ENCODE measurements at places on chromosomes 4 and X.
A peak's percentile ranks its signal among the peaks of the same experiment; 100 is the strongest.

DNA sequence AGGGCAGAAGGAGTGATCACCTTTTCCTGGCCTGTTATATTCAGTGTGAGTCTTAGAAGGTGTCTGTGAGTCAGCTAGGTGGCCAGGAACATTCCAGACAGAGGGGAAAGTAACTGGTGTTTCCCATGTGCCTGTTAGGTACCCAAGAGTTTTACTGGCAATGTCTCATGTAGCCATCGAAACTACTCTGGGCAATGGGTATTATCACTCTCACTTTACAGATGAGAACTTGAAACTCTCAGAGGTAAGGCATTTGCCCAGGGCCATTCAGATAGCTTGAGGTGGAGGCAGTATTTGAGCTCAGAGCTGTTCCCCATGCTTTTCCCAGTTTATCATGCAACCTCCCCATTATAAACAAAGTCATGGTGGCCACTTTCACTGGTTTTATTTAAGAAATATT, 80.4 kb upstream of the NHS start:
- DNase-seq = no peak

- no peak for DNase-seq
Measured at GRCh38 chr4:51843309-51844152, 578 bp downstream of the DCUN1D4 start.

GRCh38 chr4:173505924-173506518, 24.0 kb downstream of the HAND2 start:
- no peak for DNase-seq

DNA sequence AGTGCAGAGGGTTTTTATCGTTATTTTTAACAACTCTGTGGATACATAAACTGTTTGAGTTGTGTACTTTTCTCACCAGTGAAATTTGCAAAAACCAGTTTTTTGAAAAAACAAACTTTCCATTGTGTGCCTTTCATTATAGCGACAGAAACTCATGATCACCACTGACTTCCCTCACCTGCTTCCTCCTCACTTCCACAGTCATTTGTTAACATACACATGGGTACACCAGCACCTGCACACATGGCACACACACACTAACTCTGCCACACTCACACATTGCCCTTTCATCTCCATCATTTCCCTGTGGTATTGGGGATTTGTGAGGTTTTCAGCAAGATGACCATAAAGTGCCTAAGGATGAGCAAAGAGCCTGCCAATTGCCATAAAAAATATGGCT, 20.6 kb downstream of the CLDN22 start:
- DNase-seq = no peak

DNA sequence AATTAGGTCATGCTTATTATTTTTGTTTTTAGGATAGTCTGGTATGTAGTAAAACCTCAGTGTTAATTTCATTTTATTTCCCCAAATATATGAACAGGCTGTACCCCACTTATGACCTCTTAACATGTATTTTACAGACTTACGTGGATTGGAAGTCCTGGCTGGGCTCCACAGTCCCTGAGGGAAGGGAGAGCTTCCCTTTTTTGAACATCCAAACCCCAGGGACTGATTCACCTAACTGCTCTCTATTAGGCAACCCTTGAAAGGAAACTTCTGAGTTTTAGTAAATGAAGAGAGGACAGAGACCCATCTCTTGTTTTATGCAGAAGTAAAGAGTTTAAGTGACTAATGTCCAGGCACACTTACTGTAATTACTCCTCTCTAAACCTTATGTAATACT, 233.1 kb upstream of the SPRY1 start:
- DNase-seq = peak; percentile 34

DNA sequence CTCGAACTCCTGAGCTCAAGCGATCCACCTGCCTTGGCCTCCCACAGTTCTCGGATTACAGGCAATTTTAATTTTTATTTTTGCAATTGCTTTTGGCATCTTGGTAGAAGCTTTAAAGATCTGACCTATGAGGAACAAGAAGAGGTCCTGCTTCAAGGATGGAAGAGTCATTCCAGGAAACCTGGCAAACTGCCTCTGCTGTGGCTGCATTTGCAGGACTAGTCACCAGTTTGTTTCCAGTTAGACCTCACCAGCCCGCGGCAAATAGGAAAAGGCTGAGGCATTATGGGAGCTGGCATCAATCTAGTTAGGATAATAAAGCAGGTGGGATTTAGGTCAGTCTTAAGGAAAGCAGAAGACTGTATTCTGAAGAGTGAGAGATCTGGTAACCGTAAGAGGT, 51.9 kb upstream of the LAS1L start:
- no peak for DNase-seq

GRCh38 chr4:16116493-16116990, 32.7 kb upstream of the PROM1 start:
- DNase-seq = no peak

- no peak for DNase-seq
Measured at GRCh38 chr4:146564492-146564891, 42.8 kb upstream of the SLC10A7 start.

DNA sequence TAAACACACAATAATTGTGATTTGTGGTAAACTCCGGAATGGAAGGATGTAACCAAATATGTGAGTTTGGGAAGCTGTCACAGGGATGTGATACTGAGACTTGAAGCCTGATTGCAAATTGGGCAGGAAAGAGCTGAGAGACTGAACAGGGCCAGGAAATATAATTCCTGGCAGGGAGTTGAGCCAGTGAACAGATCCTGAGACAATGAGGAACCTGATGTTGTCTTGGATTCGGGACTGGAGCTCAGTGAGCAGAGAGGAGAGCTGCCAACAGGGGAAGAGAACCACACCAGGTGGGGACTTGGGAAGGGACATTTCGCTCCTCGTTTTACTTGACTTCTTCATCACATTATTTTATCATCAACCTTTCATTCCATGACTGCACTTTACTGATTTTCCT, 386.0 kb downstream of the TLL1 start:
- DNase-seq = no peak

DNA sequence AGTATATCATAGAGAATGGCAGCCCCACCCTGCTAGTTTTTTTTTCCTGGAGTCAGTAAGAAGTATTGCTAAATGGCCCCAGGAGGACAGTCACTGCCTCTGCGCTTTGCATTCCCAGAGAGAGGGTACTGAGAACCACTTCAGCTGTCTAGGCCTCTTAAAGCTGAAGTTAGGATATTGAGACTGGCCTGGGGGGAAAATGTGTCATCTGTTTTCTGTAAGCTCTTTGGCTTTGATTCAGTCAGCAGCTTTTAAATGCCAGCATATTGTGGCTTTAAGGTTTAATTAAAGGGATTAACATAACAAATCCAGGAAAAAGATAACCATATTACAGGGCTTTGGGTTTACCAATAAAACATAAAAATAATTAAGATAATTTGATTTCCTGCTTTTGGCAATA, 852.0 kb downstream of the PCDH18 start:
- DNase-seq = no peak

DNA sequence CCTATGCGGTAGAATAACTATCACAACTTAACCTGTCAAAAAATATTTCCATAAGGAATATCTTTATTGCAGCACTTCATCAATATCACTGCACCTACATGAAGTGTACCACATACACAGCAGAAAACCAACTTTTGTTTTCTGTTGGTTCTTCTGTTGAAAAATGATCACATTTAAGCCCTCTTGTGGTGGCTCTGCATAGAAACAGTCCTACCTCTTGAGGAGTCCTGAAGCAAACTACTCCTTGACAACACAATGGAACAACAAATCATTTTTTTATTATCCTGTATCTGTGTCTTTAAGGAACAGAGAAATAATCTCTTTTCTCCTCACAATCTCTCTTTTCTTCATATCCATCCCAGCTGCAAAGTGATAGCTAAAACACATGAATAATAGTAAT, 39.8 kb upstream of the ATOH1 start:
- no peak for DNase-seq

DNA sequence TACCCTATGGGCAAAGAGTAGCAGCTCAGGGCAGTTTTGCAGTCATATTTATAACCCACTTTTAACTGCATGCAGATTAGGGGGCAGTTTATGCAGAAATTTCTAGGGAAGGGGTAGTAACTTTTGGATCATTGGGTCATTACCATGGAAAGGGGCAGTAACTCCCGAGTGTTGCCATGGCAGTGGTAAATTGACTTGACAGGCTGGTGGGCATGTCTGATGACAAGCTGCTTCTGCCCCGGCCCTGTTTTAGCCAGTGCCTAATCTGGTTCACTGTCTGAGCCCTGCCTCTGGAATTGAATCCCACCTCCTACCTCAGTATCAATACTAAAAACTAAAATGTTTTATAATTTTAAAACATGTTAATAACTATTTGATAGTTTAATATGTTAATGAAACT, 362.1 kb upstream of the ATOH1 start:
- DNase-seq = no peak

DNA sequence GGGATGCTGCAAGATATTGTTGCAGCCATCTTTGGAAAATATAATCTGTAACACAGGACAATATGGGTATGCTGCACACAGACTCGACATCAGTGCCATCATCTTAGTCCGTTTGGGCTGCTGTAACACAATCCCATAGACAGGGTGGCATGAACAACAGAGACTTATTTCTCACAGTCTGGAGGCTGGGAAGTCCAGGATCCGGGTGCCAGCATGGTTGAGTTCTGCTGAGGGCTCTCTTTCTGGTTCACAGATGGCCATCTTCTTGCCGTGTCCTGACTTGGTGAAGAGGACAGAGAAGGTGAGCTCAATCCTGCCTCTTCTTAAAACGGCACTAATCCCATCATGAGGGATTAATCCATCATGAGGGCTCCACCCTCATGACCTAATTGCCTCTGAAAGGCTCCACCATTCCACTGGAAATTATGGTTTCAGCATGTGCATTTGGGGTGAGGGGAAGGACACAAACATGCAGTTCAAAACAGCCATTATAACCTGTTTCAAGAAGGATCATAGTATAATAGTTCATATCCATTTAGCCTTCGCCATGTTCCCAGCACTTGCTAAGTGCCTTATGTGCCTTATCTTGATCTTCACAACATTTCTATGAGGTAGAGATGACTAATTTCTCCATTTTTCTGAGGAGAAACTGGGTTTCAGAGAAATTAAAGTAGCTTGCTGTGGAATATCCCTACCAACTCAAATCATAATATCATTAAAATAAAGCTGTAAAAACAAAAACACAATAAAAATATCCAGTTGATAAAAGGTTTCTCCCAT, 27.9 kb upstream of the SPP1 start:
- DNase-seq = no peak

- DNase-seq = no peak
Measured at GRCh38 chr4:600850-601515, 24.4 kb upstream of the PDE6B start.

DNA sequence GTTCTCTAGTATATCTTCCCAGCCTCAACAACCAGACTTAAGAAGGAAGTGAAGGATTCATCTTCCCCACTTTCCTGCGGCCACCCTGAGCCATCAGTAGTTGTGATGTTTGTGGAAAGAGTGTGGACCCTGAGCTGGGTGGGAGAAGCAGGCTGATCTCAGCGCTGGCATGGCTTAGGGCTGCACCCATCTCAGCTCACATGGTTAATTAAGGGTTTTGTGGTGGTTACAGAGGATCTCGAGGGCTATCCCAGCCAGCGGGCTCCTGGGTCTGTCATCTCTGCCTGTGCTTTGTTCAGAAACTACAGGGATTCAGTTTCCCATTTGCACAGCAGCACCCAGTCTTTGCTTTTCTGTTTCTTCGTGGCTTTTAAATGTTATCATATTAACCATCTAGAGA, 163.4 kb downstream of the PTTG2 start:
- DNase-seq = no peak

DNA sequence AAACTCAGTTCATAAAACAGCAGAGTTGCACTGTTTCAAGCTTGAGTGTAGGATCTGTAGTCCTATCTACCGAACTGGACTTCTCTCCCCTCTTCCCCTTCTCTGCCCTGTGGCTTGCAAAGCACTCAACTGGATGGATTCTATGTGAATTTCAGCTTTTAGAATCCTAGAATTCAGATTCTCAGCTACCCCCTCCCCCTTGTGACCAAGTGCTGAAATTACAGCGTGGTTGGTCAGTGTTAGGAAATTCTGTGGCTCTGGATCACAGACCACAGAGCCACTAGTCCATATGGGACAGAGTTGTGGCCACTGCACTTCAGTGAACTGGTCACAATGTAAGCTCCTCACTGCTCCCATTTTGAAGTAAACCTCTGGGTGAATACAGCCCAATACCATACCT, 64.6 kb upstream of the TRPC5 start:
- DNase-seq = no peak

- DNase-seq = no peak
Measured at GRCh38 chr4:159582685-159583084, 479.8 kb downstream of the RAPGEF2 start.

- DNase-seq = no peak
Measured at GRCh38 chr4:180669680-180670079, 1573.5 kb upstream of the TENM3 start.

- no peak for DNase-seq
Measured at GRCh38 chrX:134254511-134254910, 17.5 kb downstream of the CCDC160 start.

GRCh38 chrX:110381216-110381615, 22.6 kb downstream of the RTL9 start:
- DNase-seq = no peak

- no peak for DNase-seq
Measured at GRCh38 chr4:8775121-8775520, 96.5 kb downstream of the HMX1 start.

- no peak for DNase-seq
Measured at GRCh38 chr4:82886147-82886942, 4.6 kb downstream of the SEC31A start.

DNA sequence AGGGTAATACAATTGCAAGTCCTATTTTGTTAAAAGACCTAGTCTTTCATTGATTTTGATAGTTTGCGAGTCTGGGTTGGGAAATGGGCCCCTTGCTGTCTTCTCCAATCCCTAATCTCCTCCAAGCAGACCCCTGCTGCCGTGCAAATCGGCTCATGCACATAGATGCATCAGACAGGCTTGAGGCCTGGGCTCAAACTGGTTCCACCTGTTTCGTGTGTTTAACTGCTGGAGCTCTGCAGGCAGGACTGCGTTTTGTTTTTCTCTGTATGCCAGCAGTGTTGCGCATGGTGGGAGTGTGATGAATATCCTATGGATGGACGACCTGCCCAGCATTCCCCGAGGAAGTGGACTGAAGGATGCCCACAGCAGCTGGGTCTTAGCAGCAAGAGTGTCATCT, 133.9 kb downstream of the PDGFRA start:
- DNase-seq = no peak

- DNase-seq = no peak
Measured at GRCh38 chr4:175238827-175239517, 320.8 kb downstream of the ADAM29 start.

GRCh38 chr4:114015444-114015899, 36.0 kb upstream of the ARSJ start:
- no peak for DNase-seq

GRCh38 chrX:136780241-136780640, 491 bp downstream of the ARHGEF6 start:
- DNase-seq = peak; percentile 16

DNA sequence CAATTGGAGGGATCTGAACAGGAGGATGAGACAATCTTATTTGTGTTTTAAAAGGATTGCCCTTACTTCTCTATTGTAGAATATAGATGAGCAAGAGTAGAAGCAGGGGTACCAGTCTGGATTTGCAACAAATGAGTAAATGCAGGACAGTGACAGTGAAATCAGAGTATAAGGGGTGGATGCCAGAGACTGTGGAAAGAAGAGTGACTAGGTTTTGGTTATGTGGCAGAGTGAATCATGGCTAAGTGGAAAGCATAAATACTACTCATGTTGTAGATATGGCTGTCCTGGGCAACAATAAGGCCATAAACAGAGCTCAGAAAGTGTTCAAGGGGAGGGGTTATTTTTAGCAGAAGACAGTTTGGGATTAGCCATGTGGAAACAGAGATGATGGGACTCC, 6.0 kb upstream of the VSIG4 start:
- DNase-seq = no peak

- no peak for DNase-seq
Measured at GRCh38 chr4:168751263-168752225, 254.7 kb downstream of the PALLD start.

GRCh38 chr4:64784125-64784524, 374.9 kb upstream of the TECRL start:
- DNase-seq = no peak
